ENCODE measurements at places on chromosomes 5 and 9. TPM values are rescaled to one million over a fixed set of nuclear protein-coding genes. Genes with fewer than 3 reads are reported as not detected.

Gene PCSK5
- 19.5 TPM for total RNA-seq

Gene BHMT
- not detected for total RNA-seq

Gene GGTA1
- not detected for total RNA-seq

GRCh38 chr5:131242728-131243255 lies 21.1 kb upstream of the CDC42SE2 start:
- no peaks in the 10 kb centered on the region for H3K36me3 ChIP-seq
- H3K27me3 ChIP-seq: no peaks in the 10 kb centered on the region
- no peak overlapping the region for H3K4me3 ChIP-seq
- no peak overlapping the region for H3K27ac ChIP-seq

GRCh38 chr5:134521841-134522240 lies 3.6 kb upstream of the JADE2 start:
- H3K27ac ChIP-seq: no peak overlapping the region
- H3K27me3 ChIP-seq: no peaks in the 10 kb centered on the region
- H3K4me3 ChIP-seq: no peak overlapping the region
- DNase-seq: no peak
- H3K4me1 ChIP-seq: peaks cover 10% of the 10 kb centered on the region

GRCh38 chr9:37292896-37293295 lies 129.6 kb upstream of the GRHPR start:
- H3K36me3 ChIP-seq: no peaks in the 10 kb centered on the region
- no peaks in the 10 kb centered on the region for H3K4me1 ChIP-seq
- H3K4me3 ChIP-seq: no peak overlapping the region
- DNase-seq: no peak

GRCh38 chr9:136861874-136862457 lies 4.1 kb downstream of the EDF1 start:
- no peak overlapping the region for H3K4me3 ChIP-seq
- DNase-seq: no peak
- H3K36me3 ChIP-seq: peaks cover 20% of the 10 kb centered on the region
- no peaks in the 10 kb centered on the region for H3K27me3 ChIP-seq

DNA sequence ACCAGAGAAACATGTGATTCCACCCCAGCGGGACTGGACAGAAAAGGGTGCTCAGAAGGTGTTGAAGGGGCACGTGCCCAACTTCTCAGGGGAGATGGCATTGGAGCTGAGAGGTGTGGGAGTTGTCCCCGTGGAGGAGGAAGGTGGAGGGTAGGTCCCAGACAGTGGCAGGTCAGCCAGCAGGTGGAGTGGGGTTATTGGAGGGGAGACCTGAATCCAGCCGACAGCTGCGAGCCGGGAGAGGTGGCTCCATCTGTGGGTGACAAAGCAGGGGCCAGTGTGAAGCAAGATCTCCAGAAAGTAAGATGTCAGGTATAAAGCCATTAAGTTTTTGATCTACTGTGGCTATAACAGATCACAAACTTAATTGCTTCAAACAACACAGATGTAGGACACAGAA lies 75.1 kb downstream of the HRH2 start:
- peaks cover 10% of the 10 kb centered on the region for H3K4me1 ChIP-seq
- peaks cover 45% of the 10 kb centered on the region for H3K27me3 ChIP-seq
- no peak for DNase-seq
- H3K36me3 ChIP-seq: no peaks in the 10 kb centered on the region

DNA sequence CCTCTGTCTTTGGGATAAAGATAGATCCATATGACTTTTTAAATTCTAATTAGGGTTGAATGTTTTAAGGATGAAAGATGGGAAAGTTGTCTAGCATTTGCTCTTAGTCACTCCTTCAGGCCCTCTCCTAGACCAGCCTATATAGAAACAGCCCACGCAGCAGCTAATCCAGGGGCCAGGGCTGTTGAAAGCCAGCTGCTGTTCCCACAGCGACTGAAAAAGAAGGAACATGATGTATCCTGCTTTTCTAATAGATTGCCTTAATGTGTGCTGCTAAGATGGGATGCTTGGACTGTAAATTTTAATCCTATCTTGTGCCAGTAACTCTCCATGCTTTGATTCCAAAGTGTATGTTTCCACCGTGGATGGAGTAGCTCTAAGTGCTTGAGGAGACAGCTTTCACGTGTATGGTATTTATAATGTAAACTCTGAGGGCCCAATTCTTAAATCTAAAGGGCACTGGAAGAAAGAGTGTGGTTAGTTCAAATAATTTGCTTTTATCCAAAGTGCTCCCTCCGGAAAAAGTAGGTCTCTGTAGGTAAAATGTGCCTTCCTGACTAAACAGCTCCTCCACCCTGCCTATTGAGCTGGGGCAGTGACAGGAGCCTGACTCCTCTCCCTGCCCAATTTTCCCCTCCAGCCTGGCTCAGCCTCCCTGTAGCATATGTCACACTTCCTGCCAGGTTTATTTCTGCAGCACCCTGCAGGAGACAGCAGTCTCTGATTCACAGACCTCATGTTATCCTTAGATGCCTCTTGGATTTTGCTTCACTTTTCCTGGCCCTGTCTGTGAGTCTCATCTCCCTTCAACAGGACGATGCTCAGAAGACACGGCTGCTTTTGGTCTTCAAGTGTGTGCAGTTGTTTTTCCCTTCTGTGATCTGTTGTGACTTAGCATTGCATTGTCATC lies 33.2 kb downstream of the SLC36A1 start:
- no peaks in the 10 kb centered on the region for H3K27me3 ChIP-seq
- no peak overlapping the region for H3K27ac ChIP-seq
- DNase-seq: no peak
- no peaks in the 10 kb centered on the region for H3K4me1 ChIP-seq

DNA sequence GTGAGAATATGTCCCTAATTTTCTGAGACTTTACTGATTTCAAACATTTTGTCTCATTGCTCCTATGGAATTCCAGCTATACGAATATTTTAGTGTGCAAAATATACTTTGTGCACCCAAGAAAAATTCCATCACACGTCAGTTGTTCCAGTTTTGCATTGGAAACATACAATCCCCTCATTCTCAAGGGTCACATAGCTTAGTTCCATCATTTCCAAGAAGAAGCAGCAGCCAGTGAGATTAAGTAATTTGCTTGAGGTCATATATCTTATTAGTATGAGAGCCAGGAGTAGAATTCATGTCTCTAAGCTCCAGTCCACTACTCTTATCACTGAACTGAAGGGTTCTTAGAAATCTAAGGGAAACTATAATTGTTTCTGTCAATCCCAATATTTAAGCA lies 746.7 kb upstream of the C9orf72 start:
- no peak overlapping the region for H3K27ac ChIP-seq
- H3K4me3 ChIP-seq: no peak overlapping the region
- no peaks in the 10 kb centered on the region for H3K36me3 ChIP-seq
- DNase-seq: no peak

All from T-cell (primary cell).